ENCODE measurements at places on chromosomes 5 and 9.

- no peak for DNase-seq
Observed at GRCh38 chr5:150419630-150420270, 7.0 kb upstream of the CD74 start.

DNA sequence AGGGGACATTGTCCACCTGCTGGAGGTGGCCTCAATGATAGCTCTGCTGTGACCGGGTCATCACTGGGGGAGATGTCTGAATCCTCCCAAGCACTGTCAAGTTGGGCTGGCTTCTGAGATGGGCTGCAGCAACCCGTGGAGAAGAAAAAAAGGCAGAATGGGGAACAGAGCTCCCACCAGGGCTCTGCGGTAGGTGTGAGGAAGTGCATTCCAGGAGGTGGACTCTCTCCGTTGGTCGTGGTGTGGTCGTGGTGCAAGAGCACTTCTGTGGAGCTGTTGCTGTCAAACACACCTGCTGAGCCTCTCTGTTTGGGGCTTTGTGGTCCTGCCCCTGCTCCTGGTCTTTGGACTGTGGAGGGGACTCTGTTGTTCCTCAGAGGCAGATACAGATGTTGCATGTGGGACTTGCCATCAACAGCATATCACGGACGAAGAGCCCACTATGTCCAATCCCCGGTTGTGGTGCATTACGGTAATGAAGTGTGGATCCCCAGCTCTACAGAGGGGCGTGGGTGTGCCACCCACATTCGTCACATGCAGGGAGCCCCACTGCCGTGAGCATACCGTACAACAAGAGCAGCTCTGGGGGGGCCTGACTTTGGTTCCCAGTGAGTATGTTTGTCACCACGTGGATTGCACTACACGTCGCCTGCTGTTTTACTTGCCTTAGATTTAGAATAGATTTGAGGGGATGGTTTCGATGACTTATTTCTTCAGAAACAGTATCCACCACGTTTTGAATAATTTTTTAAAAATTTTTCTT, 36.0 kb upstream of the PITX1 start:
- no peak for DNase-seq

GRCh38 chr5:171639966-171640365, 145.7 kb upstream of the SMIM23 start:
- no peak for DNase-seq

DNA sequence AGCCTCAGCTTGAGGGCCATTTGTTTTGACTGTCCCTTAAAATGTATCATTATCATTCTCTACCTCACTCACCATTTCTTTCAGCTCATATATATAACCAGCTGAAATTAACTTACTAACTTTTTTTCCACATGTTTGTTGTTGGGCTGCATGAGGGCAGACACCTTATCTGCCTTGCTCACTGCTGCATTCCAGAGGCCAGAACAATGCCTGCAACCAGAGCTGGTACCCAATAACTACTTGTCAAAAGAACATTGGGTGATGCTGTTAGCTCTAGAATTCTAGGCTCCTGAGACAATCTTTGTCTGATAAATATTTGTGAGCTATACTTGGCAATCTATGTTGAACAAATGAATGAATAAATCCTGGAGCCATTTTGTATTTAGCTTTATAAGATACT, 68.3 kb downstream of the HTR4 start:
- DNase-seq = no peak

- no peak for DNase-seq
Observed at GRCh38 chr9:17635115-17635890, 56.4 kb downstream of the SH3GL2 start.

DNA sequence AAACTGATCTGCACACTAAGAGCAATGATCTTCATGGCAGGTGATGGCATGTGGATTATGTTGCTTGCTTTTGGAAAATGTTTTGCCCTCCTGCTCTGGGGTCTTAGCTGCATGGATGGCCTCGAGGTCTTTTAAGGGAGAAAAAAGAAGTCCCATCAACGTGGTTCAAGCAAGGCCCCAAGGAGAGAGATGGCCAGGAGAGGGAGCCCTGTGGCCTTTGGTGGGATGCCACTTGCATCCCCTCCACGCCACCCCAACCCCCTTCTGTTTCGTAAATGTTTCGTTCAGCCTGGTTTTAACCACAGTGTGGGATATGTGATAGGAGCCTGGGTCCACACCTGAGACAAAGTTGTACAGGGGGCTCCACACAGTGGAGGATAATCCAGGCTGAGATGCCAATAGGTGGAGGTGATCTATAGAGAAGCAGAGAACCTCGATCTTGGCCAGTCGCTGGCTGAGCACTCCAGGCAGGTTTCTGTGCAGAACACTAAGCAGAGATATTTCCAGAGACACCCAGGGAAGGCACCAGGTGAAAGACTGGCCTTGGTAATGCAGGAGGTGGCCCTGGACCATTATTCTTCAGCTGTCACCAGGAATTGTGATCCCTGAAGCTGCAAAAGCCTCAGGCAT, 25.8 kb upstream of the FRRS1L start:
- DNase-seq = no peak

DNA sequence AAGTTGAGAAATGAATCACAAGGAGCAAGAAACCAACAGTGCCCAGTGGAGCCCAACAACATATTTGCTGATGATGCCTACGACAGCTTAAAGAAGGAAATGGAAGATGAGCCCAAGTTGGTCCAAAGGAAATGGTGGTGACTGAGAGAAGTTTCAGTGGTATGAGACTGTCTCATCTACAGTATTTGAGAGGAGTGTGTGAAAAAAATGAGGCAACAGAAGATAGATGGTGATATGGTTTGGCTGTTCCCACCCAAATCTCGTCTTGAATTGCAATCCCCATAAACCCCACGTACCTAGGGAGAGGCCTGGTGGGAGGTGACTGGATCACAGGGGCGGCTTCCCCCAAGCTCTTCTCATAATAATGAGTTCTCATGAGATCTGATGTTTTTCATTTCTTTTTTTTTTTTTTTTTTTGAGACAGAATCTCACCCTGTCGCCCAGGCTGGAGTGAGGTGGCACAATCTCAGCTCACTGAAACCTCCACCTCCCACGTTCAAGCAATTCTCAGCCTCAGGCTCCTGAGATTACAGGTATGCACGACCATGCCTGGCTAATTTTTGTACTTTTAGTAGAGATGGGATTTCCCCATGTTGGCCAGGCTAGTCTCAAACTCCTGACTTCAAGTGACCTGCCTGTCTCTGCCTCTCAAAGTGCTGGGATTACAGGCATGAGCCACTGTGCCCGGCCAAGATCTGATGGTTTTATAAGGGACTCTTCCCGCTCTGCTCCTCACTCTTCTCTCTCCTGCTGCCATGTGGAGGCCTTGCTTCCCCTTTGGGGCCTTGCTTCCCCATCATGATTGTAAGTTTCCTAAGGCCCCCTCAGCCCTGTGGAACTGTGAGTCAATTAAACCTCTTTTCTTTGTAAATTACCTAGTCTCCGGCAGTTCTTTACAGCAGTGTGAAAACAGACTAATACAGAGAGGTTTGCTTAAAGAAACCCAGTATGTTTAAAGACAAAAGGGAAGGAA, 30.2 kb downstream of the EFCAB9 start:
- DNase-seq = no peak

DNA sequence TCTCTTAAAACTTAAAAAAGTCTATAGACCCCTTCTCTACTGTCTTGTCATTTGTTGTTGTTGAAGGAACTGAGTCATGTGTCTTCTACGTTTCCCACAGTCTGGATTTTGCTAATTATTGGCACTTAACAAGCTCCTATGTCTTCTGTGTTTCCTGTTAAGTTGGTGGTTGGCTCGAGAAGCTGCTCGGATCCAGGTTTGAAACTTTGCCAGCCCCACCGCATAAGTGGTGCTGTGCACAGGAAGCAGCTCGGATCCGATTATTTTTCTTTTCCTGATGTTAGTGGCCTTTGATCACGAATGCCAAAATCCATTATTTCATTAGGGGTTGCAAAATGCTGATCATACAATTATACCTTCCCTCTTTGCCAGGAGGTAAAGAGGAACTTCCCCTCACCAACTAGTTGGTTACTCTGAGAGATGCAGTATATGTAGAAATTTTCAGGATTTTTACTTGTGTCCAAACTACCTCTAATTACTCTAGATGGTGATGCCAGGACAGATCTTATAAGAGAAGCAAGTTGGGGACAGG, 186.5 kb downstream of the NSG2 start:
- DNase-seq = no peak

GRCh38 chr5:135028791-135029476, 5.1 kb downstream of the PITX1 start:
- no peak for DNase-seq

GRCh38 chr5:143968071-143968878, 156.3 kb downstream of the HMHB1 start:
- no peak for DNase-seq

- DNase-seq = no peak
Observed at GRCh38 chr5:92659246-92659645, 921.8 kb downstream of the NR2F1-AS1 start.

DNA sequence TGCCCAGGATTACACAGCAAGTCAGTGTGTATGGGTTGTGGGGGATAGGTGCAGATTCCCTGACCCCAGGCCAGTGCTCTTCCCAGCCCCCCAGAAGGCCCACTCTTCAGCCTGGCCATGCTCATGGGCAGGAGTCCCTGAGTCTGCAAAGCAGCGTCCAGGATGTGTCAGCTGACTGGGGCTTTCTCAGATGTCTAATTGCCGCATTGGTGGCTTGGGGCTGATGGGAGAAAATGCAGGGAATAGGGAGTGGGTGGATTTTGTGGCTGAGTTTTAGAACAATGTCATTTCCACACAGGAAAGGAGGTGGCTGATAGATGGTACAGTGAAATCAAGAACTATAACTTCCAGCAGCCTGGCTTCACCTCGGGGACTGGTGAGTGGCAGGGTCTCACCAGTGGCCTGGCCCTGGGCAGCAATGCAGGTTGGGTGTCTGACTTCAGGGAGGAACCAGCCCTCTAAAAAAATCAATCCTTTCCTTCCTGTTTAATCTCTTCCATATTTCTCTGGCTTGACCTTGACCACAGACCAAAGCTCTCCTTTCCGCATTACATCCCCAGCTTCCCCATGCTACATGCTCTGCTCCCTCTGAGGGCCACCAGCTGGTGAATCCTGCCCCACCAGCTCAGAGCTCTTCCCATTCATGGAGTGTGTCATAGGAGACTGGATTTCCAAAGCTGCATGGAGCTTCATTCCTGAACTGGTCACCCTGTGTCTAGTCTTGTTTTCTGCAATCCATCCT, 14.2 kb downstream of the GLIPR2 start:
- no peak for DNase-seq

- no peak for DNase-seq
Observed at GRCh38 chr5:160303690-160304089, 8.7 kb downstream of the CCNJL start.

- no peak for DNase-seq
Observed at GRCh38 chr5:78506261-78507024, 142.1 kb downstream of the LHFPL2 start.

- DNase-seq = no peak
Observed at GRCh38 chr5:102800427-102800826, 45.3 kb downstream of the PAM start.

DNA sequence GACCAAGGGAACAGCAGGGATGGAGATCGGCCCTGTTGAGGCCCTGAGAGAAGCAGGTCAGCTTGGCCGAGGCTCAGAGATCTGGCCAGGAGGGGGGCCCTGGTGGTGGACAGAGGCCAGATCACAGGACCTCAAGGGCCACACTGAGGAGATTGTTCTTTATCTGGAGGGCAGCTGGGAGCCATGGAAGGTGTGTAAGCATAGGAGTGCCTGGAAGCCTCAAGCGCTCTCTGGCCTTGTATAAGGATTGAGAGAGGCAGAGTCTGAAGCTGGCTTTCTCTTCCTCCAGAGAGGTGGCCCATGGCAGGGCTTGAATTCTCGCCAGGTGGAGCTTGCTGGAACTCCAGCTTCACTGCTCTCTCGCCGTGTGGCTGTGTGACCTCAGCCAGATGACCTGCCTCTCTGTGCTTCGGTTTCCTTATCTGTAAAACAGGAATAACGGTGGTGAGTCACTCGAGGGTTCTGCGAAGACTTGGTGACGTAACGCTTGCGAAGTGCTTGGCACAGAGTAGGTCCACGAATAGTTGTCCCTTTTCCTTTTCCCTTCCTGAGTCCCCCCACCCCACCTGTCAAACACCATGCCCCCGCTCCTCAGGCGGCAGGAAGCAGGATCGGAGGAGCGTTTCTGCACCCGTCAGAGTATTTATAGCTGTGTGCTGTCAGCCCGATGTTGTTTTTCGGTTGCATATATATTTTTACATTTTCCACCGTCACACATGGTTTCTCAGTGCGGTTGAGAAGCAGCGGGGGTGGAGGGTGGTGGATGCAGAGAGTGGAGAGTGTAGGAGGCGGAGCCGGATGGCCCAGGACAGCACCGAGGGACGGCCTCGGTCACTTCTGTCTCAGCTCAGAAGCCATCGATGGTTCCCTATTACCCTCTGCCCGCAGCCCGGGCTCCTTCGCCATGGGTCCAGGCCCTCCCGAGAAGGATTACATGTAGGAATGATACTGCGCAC, 17.0 kb upstream of the CRB2 start:
- peak; percentile 34 for DNase-seq

DNA sequence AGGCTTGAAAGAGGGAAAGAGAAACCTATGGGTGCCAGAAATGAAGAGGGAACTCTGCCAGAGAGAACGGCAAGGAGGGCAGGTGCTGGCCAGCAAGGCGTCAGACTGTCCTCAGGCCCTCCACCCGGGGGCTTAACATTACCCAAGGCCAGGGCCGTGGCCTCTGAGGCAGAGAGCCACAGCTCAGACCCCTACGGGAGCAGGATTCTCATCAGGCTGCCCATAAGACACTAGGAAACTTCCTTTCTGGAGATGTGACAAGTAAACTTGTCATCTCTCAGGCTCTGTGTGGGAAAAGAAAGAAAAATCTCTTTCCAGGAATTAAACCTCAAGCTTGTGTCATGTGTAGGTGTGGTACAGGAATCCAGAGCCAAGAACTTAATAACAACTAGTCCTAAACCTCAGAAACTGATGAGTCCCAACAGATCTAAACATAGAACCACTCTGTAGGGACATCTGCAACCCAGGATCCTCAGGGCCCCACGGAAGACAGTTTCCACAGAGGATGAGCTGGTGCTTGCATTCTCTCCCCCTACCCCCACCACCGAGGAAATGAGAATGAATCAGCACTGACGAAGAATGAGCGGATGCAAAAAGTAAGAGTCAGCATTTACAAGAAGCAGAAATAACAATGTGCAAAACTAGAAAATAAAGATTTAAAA, 74.3 kb downstream of the DCP2 start:
- no peak for DNase-seq

- DNase-seq = no peak
Observed at GRCh38 chr9:2012347-2012746, 2.8 kb upstream of the SMARCA2 start.

DNA sequence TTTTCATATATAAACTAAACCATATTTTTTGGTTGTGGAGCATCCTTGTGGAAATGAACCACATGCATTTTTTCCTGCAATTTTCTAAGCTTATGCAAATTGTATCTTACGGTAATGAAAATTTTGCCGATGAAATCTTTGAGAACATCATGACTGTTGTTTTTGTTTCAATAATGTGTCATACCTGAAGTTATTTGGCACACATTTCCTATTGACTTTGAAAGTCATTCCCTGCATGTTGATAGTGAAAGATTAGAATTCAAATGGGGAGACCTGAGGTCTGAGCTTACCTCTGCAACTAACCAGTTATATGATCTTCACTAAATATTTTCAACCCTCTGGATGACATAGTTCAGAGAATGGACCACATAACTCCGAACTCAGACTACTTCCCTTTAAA, 88.5 kb downstream of the PRR16 start:
- no peak for DNase-seq

GRCh38 chr9:27715651-27716050, 142.4 kb upstream of the C9orf72 start:
- DNase-seq = no peak
